ENCODE measurements at places on chromosomes 7 and 10.

- no peak for ATAC-seq
These were observed 7.7 kb downstream of the KCNH2 start for GRCh38 chr7:150970424-150970823.

- no peak for ATAC-seq
These were observed 5.8 kb upstream of the ITIH5 start for GRCh38 chr10:7672341-7673134.

- no peak for ATAC-seq
These were observed 72.8 kb downstream of the GNA12 start for GRCh38 chr7:2771274-2771731.

- ATAC-seq = no peak
These were observed 49.3 kb upstream of the GNA12 start for GRCh38 chr7:2893411-2893861.

DNA sequence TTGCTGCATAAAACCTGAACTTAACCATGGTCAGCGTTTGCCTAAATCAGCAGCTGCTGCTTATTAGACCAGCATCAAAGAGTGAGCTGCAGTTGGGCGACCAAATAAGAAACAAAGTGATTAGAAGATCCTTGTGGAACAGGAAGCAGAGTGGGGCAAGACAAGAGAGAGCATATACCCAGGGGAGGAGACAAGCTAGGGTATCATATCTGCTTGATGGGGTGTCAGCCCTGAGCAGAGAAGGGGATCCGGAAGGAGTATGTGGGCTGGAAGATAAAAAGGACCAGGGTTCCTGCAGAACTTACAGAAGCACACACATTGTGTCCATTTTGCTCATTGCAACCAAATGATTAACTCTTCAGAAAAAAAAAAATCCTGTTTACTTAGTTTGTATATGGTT, 213.6 kb downstream of the CELF2 start:
- no peak for ATAC-seq

DNA sequence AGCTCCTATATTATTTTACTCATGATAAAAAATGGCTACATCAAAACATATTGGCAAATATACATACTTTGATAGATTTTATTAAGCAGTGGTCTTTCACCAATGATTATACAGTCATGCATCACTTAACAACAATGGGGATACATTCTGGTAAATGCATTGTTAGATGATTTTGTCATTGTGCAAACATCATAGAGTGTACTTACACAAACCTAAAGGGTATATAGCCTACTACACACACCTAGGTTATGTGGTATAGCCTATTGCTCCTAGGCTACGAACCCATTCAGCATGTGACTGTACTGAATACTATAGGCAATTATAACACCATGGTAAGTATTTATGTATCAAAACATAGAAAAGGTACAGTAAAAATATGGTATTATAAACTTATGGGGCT, 98.9 kb upstream of the IL6 start:
- ATAC-seq = no peak

DNA sequence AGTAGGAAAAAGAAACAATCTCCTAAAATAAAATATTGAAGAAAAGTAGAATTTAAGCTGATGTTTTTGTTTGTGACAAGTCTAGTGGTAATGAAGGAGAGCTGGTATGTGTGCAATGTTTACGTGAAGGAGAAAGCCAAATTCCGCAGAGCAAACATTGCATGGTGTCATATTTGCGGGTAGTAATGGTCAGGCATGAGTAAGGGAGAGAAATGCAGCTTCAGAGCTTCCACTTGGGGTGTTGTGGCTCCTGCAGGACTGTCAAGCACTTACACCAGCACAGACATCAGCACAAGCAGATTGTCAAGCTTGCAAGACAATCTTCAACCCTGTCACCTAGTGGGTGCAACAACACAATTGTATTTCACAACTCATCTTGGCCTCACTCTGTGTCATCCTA, 136.5 kb upstream of the ETV1 start:
- ATAC-seq = no peak

DNA sequence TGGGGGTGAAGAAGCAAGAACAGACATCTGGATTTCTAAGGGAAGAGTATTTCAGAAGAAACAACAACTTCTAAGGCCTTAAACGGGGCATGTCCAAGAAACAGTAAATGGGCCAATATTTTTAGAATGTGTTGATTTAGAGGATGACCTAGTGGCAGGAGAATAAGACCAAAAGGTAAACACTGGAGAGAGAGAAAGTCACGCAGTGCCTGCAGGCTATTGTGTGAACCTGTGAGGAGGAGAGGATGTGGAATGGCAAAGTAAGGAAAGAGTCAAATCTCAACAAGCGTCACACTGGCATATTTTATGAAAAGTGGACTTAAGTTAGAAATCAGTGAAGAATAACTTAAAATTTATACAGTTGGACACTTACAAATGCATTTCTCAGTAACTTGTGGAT, 78.1 kb upstream of the EGFR start:
- ATAC-seq = no peak

DNA sequence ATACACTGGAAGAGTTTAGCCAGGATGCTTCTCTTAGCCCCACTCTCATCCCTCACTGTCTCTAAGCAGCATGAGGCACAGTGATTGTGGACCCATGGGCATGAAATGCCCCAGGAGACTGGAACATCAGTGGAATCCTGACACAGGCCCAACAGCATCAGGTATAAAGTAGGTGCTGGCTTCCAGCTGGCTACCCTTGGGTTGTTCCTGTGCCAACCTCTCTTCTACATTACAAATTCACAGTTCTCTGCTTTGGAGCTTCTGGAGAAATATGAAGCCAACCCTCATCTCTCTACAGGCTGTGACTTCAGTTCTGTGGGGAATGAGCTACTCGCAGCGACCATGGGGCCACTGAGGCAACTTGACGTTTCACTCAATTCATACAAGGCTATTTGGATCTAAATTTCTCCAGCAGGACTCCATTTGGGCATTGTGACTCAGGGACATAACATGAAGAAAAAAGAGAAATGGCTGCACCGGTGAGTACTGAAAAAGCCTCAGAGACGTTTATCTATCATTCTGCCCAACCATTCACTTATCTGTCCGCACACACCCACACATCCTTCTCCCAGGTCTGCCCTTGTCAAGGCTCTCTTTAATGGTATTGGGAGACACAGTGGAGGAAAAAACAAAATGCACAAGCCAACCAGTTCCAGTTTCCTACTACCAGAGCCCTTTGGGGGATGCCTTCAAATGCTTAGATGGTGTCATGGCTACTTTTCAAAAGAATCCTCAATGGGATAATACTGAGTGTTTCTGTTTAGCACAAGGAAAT, 35.4 kb upstream of the TM9SF3 start:
- no peak for ATAC-seq
